HS-27A (cell line): ENCODE measurements at places on chromosomes 7 and 10.

- peak; percentile 38 for DNase-seq
Measured at GRCh38 chr10:8054244-8054493, 319 bp upstream of the GATA3 start.

DNA sequence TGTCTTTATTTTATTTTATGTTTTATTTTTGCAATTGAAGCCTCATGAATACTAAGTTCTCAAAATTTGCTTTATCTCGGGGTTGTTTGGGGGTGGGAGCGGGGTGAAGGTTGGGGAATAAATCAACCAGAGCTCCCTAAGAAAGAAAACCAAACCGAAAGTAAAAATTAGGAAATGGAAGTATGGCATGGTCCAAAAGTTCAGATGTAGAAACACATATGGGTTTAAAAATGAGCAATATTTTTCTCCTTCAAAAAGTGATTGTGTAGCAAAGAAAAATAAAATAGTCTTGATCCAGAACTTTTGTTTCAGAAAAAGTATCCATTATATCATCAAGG lies 177.4 kb upstream of the PLXDC2 start:
- DNase-seq = no peak

GRCh38 chr7:100680576-100681271 lies 7.2 kb downstream of the GNB2 start:
- no peak for DNase-seq

- DNase-seq = no peak
Measured at GRCh38 chr7:2927592-2927991, 83.5 kb upstream of the GNA12 start.

GRCh38 chr10:28467615-28468014 lies 65.3 kb upstream of the WAC start:
- DNase-seq = no peak

GRCh38 chr10:71259815-71260501 lies 47.6 kb downstream of the UNC5B start:
- DNase-seq = no peak

- DNase-seq = no peak
Measured at GRCh38 chr10:74822521-74823089, 3.8 kb upstream of the KAT6B start.

DNA sequence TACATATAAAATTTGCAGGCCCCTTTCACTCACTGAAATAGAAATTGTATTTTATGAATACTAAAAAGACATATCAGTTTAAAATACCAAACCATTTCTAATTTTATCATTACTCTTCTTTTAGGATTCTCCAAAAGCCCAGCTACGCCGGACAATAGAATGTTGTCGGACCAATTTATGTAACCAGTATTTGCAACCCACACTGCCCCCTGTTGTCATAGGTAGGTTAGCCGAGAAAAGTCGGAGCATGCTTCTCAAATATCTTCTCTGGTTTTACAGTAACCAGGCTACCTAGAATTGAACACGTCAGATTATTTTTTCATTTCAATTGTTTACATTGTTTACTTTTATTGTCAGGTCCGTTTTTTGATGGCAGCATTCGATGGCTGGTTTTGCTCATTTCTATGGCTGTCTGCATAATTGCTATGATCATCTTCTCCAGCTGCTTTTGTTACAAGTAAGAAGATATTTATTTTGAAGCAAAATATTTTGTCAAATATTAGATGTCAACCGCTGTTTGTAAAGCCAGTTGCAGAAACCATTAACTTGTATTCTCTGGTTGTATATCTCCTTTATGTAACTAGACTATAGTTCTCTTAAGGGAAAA lies 57.6 kb downstream of the MMRN2 start:
- DNase-seq = no peak

- DNase-seq = no peak
Measured at GRCh38 chr7:34869057-34869456, 168.2 kb downstream of the DPY19L1 start.

GRCh38 chr10:14527134-14527844 lies 196.6 kb upstream of the FRMD4A start:
- DNase-seq = no peak

- DNase-seq = no peak
Measured at GRCh38 chr10:95404462-95404858, 113.7 kb upstream of the PDLIM1 start.

GRCh38 chr10:84341538-84341856 lies 13.1 kb downstream of the CCSER2 start:
- no peak for DNase-seq

DNA sequence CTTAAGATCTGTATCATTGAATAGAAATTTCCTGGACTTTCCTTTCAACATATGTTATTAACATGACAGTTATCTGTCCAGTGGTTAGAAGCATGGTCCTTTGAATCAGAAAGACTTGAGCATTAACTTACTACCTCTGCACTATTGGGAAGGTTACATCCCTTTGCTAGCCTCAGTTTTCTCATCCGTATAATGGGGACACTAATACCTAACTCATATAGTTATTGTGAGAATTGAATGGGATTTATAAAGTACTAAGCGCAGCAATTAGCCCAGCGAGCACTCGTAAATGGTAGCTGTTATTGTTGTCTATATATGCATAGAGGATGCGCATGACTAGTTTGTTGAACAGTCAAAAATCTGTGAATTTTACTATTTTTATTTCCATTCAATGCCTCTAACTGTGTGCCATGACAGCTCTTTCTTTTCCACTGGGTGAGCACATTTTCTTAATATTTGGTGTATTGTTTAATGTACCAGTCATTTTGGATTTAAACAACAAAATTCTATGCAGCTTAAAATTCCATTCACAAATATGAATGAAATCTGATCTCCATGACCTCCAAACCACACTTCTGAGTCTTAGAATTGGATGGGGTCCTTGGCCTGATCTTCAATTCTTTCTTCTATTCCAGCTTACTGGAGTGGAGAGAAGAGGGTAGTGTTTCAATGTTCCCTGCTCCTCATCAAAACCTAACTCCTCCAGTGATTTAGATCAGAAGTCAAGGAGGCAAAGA lies 65.0 kb downstream of the CACNB2 start:
- DNase-seq = peak; percentile 39

DNA sequence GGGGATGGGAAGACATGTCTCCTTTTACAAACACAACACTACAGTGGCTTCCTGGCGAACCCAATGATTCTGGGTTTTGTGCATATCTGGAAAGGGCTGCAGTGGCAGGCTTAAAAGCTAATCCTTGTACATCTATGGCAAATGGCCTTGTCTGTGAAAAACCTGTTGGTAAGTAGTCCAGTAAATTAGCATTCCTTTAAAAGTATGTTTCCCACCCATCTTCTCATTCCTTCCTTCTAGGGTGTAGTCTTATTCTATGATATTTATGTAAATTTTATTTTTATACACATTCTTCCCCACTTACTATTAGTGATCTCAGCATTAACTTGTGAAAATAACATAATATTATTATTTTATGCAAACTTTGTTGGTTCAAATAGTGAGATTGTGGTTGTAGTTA lies 206.9 kb downstream of the ATRNL1 start:
- DNase-seq = no peak

DNA sequence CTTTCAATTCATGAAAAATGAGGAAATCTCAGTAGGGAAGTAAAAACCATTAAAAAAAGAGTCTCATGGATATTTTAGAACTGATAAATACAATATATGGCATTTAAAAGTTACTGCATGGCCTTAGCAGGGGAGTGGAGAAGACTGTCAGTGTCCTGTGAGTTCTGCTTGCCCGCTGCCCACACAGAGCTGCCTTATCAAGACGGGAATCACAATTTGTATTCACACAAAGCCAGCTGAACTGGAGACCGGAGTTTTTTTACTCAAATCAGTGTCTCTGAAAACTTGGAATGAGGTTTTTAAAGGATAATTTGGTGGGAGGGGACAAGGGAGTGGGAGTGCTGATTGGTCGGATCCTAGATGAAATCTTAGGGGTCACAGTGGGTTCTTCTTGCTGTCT lies 17.1 kb downstream of the LANCL2 start:
- DNase-seq = no peak

DNA sequence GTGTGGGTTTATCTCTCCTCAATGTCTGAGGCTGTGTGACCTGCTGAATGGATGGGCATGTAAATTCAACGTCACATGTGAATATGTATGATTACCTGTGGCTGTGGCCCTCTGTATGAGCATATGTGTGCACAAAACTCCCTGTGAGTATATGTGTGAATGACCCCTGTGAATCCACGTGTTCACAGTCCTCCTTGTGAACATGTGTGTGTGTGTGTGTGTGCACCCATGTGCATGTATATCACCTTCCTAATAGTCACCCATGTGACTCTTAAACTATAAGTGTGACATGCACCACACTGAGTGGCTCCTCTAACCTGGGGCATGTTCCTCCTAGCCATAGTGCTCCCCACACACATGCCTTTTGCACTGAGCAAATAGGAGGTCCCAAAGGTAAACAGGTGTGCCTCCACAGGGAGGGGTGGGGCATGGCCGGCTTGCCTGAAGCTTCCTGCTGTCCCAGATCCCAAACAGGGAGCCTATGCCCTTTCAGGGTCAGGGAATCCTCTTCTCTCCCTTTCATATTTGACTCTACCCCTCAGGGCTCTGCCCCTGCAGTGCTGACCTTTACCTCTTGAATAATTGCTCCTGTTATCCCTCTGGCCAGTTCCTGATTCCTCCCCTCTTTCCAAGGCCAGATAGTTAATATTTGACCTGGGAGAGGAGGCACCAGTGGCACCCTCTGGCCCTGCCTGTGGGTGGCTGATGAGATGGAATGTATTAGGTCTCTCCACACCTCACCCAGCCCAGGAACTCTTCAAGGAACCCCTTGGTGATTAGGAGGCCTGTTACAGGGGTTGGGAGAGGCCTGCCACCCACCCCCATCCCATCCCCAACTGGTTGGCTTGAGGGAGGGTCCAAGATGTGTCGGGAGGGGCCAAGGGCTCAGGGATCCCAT lies 1.9 kb downstream of the SEMA4G start:
- DNase-seq = no peak

DNA sequence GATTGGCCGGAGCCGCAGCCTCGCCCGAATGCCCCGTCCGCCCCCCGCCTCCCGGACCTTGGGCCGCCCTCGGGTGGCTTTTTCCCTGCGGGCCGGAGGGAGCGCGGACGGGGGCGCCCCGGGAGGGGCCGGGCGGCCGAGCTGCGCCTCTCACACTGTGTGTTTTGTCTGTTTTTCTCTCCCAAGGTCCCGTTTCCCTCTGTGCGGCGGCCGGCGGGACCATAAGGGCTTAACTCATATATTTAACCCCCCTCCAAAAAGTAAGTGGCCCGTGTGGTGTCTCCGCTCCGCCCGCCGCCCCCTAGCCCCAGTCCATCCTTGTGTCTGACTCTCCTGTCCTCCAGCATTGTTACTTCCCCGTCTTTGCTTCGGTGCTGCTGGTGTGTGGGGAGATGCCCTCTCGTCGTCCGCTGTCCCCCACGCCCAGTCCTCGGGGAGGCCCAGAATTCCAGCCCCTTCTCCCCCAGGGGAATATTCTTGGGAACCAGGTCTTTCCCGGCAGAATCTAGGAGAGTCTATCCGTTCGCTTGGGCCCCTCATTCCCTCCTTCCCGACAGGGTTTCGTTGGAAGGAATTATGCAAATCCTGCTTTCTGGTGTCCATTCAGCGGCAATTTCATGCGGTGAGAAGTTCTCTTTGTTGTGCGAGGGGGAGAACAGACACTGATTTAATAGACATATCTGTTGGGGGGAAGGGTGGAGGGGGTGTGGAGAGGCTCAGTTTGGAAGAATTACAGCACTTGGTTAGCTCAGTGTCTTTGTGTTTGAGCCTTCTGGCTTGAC lies 1.3 kb downstream of the LCOR start:
- DNase-seq = no peak

GRCh38 chr10:128912568-128913311 lies 554.3 kb upstream of the MGMT start:
- DNase-seq = no peak

GRCh38 chr10:8404721-8405120 lies 350.2 kb downstream of the GATA3 start:
- no peak for DNase-seq

DNA sequence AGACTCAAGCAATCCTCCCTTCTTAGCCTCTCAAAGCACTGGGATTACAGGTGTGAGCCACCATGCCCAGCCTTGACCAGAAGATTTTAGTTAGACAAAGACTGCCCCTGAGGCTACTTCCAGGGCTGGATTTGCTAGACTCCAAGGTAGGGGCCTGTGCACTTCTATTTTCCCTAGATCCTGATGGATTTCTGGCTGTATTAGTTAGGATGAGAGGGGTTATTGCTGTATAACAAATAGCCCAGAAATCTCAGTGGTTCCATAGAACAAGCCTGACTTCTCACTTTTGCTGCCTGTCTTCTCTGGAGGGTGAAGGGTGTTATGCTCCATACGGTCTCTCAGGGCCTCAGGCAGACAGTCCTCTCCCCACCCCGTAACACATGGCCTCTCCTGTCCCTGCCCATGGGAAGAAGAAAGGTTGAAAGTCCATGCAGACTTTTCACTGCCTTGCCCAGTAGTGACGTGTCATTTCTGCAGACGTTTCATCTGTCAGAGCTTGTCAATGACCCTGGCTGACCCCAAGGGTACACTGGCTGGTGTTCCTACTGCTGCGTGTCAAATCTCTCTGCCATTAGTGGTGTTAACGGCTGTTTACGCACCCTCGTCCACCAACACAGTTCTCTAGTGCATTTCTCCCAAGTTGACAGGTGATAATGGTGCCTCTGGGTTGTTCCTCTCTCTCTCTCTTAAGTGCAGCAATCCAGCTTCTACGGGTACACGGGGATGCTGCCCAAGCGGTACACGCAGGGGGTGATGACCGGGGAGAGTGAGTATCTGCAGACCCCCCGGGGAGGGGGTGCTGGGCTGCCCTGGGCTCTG lies 11.6 kb downstream of the SLC29A4 start:
- DNase-seq = no peak
